ENCODE measurements at places on chromosomes 5 and 9. TPM values are rescaled to one million over a fixed set of nuclear protein-coding genes. Genes with fewer than 3 reads are reported as not detected.

DNA sequence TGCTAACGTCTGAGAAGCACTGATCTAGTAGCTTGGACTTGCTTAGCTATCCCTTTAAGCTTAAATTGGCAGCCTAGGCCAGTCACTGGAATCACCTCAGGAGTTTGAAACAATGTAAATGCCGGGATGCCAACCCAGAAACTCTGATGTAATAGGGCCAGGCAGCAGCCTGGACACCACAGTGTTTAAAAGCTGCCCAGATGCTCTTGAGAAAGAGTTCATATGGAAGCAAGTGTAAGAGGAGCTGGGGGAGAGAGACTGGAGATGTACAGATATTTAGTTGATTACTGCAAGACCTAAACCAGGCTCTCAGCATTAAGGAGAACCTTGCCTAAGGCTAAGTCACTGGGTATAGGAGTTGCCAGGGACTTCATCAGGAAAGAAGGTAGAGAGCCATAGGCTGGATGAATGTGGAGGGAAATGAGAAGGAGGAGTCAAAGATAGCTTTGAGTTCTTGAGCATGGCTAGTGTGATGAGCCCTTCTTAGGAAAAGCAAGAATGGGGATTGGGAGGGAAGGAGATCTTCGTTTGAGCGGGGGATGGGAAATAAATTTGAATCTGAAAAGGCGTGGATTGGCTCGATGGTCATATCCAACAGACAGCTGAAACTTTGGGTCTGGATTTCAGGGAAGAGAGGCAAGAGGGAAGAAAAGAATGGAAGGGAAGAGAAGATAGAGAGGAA lies 392.9 kb upstream of the WWC1 start:
- H3K27me3 ChIP-seq: peaks cover 3% of the 10 kb centered on the region
- H3K36me3 ChIP-seq: no peaks in the 10 kb centered on the region
- no peaks in the 10 kb centered on the region for H3K4me1 ChIP-seq
- H3K4me3 ChIP-seq: no peak overlapping the region

DNA sequence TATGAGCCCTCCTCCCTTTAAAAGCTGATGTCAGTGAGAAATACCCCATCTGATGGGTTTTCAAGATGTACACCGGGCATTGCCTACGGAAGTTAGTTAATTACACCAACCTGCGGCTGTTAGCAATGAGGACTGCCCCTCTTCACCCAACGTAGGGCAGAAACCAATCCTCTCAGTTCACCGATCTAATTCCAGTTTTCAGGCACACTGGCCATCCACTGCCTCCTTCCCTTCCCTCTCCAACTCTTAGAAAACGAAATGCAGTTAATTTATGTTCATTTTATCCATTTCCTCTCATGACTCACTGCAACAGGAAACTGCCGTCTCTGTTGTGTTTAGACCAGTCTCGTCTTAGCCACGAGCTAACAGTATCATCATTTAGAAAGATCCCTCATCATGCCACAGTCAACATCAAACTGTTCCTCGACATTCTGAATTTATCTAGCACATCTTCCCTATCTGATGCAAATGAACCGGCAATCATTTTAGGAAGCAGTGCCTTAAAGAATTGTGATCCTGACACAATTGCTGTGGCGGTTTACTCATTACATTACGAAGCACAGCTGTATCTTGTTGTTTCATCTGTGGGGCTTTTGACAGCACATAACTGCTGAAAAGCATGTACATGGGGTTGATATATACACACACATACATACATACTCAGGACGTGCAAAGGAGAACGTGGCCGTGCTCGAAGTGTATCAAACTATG lies 168.6 kb downstream of the EFNA5 start:
- H3K27me3 ChIP-seq: peaks cover 14% of the 10 kb centered on the region
- DNase-seq: no peak
- H3K4me1 ChIP-seq: peaks cover 10% of the 10 kb centered on the region
- H3K27ac ChIP-seq: peak overlapping the region; percentile 17
- H3K36me3 ChIP-seq: peaks cover 1% of the 10 kb centered on the region

- no peak overlapping the region for H3K4me3 ChIP-seq
- H3K27me3 ChIP-seq: peaks cover 14% of the 10 kb centered on the region
- no peak overlapping the region for H3K27ac ChIP-seq
- DNase-seq: no peak
- peaks cover 10% of the 10 kb centered on the region for H3K4me1 ChIP-seq
These were observed 2.4 kb upstream of the SNX2 start for GRCh38 chr5:122772446-122772845.

DNA sequence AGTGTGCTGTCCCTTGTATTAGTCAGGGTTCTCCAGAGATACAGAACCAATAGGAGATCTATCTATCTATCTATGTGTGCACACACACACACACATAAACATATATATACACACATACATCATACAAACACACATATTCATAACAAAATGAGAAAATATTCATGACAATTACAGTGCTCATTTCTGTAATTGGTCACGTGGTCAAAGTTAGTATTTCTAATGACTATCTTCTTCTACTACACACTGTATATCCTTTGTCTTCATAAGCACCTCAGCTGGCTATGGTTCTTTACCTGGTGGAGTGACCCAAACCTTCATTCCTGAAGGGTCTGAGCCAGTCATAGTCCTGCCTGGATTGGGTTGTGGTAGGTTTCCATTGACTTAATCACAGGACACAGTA lies 17.7 kb upstream of the BTF3 start:
- no peaks in the 10 kb centered on the region for H3K4me1 ChIP-seq
- no peak overlapping the region for H3K27ac ChIP-seq
- H3K27me3 ChIP-seq: peaks cover 21% of the 10 kb centered on the region
- DNase-seq: no peak
- no peaks in the 10 kb centered on the region for H3K36me3 ChIP-seq

The PTGS1 gene
- 1.6 TPM for total RNA-seq

DNA sequence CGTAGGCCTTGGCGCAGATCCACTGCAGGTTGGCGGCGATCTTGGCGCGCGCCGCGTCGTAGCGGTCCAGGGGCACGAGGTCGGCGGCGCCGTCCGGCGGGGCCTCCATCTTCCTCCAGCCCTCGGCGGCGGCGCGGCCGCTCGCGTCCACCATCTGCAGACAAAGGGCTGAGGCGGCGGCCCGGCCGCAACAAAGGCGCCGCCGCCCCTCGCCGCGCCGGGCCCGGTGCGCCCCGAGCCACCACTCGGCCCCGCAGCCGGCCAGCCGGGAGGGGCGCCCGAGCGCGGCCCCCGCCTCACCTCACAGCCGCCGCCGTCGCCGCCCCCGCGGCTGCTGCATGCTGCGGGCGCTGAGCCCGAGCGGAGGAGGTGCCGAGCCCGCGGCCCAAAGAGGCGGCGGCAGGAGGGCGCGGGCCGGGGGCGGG lies 328 bp downstream of the CAMSAP1 start:
- H3K36me3 ChIP-seq: peaks cover 37% of the 10 kb centered on the region
- H3K27me3 ChIP-seq: no peaks in the 10 kb centered on the region
- no peak for DNase-seq

- H3K27me3 ChIP-seq: peaks cover 7% of the 10 kb centered on the region
- no peaks in the 10 kb centered on the region for H3K4me1 ChIP-seq
- H3K36me3 ChIP-seq: no peaks in the 10 kb centered on the region
These were observed 77.6 kb upstream of the ADRB2 start for GRCh38 chr5:148748702-148749392.

- H3K4me1 ChIP-seq: peaks cover 14% of the 10 kb centered on the region
- no peak for DNase-seq
- H3K27ac ChIP-seq: no peak overlapping the region
These were observed 32.5 kb upstream of the SSBP2 start for GRCh38 chr5:81783401-81783800.

DNA sequence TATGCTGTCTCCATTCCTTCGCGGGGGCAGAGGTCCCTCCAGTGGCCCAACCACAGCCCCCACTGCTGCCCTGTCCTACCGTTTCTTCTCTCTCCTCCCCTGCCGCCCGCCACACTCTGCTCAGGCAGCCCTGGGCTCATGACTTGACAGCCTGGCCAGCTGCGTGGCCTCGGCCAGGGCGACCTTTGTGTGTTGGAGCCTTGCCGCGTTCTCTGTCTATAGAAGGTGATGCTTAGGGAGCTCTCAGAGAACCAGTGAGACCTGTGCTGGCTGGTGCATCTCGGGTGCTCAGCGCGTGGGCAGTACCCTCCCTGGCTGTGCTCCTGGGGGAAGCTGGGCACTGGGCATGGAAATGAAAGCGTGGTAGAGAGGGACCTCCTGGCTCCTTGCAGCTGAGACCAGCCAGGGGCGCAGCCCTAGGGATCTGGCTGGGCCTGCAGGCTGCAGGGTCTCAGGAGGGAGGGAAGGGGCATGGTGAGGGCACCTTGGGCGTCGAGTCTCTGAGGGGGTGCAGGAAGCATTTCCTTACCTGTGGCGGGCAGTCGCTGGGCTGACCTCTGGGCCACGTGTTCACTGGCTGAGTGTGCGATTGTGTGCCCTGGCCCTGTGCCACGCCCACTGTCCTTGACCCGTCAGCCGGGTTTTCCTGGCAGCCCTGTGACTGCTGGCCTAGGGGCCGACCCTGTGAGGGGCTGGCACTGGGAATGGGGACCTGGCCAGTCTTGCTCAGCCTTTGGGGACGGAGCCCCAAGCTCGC lies 50.3 kb downstream of the RXRA start:
- H3K27ac ChIP-seq: no peak overlapping the region
- H3K4me1 ChIP-seq: peaks cover 5% of the 10 kb centered on the region
- no peak for DNase-seq
- H3K4me3 ChIP-seq: no peak overlapping the region
- no peaks in the 10 kb centered on the region for H3K36me3 ChIP-seq

DNA sequence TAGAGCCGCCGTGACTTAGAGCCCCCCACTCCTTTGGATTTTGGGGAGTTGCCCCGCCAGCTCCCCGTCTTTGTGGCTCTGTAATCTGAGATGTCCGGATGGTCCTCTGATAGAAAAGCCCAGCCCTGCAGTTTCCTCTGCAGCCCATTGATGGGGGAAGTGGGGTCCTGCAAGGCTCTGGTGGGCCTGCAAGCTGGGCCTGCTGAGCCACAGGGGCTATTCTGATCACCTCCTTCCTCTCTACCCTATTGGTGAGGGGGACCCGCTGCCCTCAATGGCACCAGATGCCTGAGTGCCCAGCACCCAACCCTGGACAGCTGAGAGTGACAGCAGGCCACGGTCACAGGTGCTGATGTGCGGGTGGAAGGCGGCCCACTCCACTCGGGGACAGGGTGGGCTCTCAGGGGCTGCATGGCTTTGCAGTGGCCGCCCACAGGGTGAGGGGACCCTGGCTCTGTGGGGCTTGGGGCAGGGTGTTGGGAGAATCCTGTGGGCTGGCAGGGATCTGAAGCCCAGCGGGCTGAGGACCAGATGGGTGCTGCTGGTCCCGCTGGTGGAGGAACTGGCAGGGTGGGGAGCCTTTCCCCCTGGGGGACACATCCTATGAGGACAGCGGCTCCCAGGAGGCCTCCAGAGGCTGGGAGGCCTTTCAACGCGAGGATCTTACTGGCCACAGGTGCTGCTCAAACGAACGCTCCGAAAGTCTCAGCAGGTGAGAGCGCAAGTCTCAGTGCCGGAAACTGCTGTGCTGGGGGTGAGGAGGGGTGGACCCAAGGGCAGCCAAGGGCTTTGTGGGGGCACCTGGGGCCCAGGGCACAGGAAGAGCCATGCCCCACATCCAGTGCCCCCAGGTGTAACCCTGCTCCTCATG lies 30.0 kb upstream of the LPCAT1 start:
- no peaks in the 10 kb centered on the region for H3K27me3 ChIP-seq
- no peaks in the 10 kb centered on the region for H3K4me1 ChIP-seq
- H3K4me3 ChIP-seq: no peak overlapping the region
- DNase-seq: no peak
- H3K27ac ChIP-seq: no peak overlapping the region

- no peak for DNase-seq
- peaks cover 1% of the 10 kb centered on the region for H3K4me1 ChIP-seq
- H3K36me3 ChIP-seq: peaks cover 25% of the 10 kb centered on the region
- H3K27me3 ChIP-seq: no peaks in the 10 kb centered on the region
- no peak overlapping the region for H3K27ac ChIP-seq
- no peak overlapping the region for H3K4me3 ChIP-seq
These were observed 33.4 kb downstream of the CEMIP2 start for GRCh38 chr9:71734950-71735349.

The NNT gene
- total RNA-seq: 108 TPM

DNA sequence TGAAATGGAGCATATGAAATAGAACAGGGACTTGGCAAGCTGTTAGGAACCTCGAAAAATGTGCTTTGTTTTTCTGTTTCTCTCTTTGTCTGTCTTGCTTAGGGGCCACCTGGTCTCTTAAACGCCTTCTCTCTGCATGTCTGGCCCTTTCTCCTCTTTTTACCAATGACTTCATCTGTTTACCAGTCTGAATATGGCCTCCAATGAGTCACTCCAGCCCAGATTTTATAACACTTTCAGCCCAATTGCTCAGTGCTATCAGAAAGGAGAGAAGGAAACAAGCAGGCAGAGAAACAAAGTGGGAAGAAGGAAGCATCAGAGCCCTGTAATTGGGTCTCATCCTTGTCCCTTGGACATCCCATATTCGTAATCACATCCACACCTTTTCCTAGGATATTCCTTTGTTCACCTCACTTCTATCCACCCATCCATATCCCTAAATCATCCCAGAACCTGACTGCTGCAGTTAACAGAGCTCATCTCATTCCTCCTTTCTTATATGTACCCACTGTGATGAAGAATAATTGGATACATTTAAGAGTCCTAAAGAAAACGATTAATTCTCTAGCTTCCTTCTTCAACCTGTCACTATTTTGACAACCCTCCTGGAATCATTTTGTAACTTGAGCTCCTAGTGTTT lies 151.8 kb upstream of the GPR151 start:
- peaks cover 3% of the 10 kb centered on the region for H3K4me1 ChIP-seq
- H3K27ac ChIP-seq: no peak overlapping the region
- no peak overlapping the region for H3K4me3 ChIP-seq
- no peak for DNase-seq

DNA sequence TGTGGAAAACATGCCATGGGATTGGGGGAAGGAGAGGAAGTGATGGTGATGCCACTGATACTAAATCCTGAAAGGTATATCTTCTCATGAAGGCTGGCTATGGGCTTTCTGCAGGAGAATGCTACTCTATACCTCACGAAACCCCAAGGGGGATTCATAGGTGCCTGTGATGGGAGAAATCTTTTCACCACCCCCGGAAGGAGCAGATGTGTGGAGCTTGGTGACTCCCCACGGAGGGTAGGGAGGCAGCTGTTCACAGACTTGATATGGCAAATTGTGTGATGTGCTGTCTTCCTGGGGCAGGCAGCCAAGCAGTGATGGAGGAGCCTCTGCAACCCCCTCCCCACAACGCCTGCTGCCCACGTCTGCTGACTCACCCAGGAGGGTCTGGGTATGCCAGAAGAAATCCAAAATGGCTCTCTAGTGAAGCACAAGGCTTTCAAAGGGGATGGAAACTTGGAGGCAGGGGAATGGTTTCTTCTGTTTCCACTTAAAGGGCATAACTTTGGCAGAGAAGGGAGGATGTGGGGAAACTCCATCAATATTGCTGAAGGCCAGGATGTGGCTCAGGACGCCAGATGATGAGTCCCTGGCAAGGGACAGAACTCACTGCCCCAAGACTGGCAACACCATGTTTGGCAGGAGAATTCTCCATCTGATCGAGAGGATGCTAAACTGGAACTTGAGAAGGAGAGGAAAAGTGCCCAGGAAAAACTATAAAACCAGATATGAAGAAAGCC lies 188.3 kb downstream of the GABBR2 start:
- no peak overlapping the region for H3K4me3 ChIP-seq
- H3K4me1 ChIP-seq: no peaks in the 10 kb centered on the region

Data from activated naive CD8-positive, alpha-beta T cell treated with anti-CD3 and anti-CD28 coated beads, Interleukin-2, amount 10 ng/mL, durations not matched to agents 7 days and 5 days (primary cell).